ENCODE measurements at places on chromosomes 1 and 21.

DNA sequence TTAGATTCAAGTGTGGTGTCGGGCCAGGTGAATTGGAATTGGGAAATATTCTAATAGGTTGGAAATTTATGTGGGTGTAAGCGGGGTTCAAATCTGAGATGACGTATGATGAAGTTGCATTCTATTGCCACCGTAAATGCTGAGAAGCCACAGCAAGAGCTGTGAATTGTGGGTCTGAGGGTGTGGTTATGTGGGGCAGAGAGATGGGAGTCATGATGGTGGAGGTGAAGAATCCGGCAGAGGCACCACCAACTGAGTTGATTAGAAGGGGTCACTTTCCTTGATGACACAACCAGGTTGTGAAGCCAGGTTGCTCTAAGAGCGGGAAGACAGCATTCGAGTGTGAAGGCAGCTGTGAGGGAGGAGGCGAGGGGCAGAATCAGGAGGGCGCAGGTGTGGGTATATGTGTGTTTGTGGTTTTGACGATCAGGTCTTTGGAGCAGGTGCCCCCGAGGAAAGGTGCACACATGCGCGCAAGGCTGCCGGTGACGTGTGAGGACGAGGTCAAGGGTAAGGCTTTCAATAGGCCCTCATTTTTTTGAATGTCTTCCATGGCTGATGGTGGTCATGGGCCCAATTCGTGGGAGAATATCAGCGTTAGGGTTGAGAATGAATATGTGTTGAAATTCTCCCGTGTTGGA, 18.7 kb downstream of the LRRC3 start:
- no peak for DNase-seq

- no peak for DNase-seq
These were observed 11.4 kb downstream of the PRPF3 start for GRCh38 chr1:150332651-150333290.

GRCh38 chr21:40386294-40386911, 460.6 kb downstream of the DSCAM start:
- DNase-seq: peak; percentile 0

DNA sequence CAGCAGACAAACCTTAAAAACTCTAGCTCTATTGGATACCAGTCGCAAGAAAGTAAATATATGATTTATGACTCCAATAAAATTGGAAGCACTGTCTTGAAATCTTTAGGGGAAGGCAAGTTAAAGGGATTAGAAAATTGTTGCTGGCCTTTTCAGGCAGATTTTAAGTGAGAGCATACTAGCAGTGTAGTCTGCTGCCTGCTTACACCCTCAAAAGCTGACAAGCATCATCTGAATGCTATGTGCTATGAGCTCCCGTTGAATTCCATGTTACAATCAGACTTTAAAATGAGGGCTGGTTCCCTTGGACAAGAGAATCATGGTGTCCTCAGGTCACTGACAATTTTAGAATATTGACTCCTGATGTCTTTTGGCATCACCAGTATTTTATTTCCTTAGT, 271.1 kb upstream of the C1orf105 start:
- DNase-seq: no peak

DNA sequence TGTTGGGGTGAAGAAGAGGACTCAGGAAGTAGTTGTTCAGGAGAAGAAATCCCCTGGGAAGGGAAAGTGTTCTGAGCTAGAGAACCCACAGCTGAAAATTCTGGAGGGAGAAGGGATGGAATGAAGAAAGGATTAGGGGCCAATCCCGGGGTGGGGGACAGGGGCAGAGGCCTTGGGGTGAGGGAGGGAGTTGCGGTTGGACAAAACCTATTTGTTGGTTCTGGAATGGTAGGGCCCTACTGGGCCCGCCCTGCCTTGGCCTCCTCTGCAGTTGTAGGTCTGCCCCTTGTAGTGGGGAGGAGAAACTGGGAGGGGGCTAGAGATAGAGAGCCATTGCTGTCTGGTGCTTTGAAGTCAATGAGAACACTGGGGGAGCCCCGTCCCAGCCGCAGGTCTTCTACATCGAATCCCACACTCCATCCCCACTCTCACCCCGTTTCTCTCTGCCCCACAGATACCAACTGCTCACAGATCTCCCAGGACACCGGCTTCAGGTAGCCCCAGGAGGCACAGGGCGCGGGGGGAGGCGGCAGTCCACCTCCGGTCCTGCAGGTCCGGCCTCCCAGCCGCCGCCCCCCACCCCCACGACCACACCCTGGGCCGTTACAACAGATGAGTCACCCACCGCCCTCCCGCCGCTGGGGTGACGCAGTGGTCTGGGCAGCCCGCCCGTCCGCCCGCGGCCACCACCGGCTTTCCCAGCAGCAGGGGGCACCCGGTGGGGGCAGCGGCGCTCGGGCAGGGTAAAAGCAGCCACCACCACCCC, 1.1 kb downstream of the TAGLN2 start:
- peak; percentile 68 for DNase-seq

- DNase-seq: no peak
These were observed 525.2 kb upstream of the PBX1 start for GRCh38 chr1:164033782-164034181.

GRCh38 chr1:37425221-37425620, 49.2 kb upstream of the ZC3H12A start:
- DNase-seq: no peak

DNA sequence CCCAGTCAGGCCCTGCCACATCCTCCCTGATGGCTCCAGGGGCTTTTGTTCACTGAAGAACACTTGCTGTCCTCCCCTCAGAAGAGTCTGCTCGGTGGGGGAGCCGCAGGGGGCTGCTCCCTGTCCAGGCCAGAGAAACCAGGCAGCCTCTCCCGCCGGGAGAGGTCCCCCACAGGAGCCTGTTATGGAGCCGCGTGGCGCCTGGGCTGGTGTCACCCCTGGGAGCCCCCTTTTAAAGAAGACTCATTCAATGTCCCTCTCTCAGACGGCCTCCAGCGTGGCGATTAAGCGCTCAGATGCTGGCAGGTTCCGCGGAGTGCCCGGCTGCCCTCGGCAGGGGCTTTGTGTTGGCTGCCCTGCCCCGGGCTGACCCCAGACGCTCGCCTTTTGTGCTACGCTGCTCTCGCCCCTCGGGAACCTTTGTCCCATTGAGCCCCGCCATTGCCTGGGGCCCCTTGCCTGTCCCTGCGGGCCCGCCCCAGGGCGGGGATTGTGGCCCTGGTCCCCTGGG, 43.1 kb downstream of the SKI start:
- no peak for DNase-seq

DNA sequence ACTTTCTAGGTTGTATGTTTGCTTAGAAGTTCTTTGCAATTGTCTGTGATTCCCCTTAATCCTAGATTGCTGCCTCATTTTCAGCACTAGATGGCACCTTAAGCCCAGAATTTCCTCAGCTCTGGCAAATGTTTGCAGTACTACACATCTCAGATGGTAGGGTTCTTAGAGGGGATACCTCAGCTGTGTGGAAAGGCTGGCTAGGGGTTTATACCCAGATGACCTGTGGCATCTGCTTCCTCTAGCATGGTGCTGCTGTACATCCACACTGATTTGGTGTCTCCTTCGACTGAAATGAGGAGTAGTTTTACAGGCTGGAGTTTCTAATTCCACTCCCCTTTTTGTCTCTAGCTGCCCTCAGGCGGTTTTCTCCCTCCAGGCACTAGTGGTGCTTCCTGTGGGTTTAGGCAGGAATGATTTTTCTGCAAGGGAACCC, 23.5 kb downstream of the ASB17 start:
- no peak for DNase-seq

GRCh38 chr1:247421074-247421473, 5.1 kb downstream of the NLRP3 start:
- no peak for DNase-seq

DNA sequence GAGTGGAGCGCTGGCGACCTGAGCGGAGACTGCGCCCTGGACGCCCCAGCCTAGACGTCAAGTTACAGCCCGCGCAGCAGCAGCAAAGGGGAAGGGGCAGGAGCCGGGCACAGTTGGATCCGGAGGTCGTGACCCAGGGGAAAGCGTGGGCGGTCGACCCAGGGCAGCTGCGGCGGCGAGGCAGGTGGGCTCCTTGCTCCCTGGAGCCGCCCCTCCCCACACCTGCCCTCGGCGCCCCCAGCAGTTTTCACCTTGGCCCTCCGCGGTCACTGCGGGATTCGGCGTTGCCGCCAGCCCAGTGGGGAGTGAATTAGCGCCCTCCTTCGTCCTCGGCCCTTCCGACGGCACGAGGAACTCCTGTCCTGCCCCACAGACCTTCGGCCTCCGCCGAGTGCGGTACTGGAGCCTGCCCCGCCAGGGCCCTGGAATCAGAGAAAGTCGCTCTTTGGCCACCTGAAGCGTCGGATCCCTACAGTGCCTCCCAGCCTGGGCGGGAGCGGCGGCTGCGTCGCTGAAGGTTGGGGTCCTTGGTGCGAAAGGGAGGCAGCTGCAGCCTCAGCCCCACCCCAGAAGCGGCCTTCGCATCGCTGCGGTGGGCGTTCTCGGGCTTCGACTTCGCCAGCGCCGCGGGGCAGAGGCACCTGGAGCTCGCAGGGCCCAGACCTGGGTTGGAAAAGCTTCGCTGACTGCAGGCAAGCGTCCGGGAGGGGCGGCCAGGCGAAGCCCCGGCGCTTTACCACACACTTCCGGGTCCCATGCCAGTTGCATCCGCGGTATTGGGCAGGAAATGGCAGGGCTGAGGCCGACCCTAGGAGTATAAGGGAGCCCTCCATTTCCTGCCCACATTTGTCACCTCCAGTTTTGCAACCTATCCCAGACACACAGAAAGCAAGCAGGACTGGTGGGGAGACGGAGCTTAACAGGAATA, 4.2 kb downstream of the TFAP2E start:
- peak; percentile 43 for DNase-seq

DNA sequence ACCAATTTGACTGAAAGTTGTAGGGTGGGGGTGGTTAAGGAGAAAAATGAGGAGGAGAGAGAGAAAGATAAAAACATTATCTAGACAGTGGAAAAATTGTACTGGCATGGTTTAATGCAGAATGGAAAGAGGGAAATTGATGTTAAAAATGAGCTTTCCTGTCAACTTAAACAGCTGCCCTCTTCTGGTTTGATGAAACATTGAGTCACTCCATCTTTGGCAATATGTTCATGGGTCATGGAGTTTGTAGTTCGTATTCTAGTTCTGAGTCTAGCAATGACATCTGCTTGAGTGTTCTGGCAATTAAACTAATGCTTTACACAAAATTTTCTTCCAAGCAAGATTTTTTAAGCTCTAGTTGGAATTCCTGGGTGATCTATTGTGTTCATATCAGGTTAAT, 9.6 kb downstream of the ZNF648 start:
- no peak for DNase-seq

DNA sequence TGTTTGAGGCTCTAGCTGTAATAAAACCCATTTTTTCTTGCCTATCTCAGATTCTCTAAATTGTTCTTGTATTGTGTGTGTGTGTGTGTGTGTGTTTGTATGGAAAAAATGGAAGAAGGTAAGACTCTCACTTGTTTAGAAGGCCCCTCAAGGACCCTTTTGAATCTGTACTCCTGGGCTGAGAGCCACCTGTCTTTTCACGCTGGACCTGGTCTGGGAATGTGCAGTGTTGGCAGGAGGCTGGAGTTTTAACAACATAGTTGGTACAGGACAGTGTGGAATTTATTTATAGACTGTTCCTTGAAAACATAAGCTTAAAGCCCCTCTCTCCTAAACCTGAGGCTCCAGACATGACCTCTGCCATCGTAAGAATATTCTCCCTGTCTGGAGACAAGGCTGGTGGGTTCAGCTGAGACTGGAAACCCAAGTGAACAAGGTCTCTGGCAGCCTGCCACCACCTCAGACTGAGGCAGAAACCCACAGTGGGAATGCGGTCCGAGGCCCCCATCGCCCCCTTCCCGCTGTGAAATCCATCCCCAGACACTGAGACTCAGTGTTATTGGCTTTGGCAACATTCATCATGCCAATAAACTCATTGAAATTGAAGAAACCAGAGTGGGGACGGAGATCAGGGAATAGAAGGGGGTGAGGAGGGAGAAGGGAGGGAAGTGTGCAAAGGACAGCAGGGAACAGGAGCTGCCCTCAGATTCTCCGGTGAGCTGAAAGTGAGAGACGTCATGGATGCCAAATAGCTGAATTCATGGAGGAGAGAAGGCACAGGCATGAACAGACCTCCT, 24.6 kb upstream of the PLXNA2 start:
- no peak for DNase-seq

DNA sequence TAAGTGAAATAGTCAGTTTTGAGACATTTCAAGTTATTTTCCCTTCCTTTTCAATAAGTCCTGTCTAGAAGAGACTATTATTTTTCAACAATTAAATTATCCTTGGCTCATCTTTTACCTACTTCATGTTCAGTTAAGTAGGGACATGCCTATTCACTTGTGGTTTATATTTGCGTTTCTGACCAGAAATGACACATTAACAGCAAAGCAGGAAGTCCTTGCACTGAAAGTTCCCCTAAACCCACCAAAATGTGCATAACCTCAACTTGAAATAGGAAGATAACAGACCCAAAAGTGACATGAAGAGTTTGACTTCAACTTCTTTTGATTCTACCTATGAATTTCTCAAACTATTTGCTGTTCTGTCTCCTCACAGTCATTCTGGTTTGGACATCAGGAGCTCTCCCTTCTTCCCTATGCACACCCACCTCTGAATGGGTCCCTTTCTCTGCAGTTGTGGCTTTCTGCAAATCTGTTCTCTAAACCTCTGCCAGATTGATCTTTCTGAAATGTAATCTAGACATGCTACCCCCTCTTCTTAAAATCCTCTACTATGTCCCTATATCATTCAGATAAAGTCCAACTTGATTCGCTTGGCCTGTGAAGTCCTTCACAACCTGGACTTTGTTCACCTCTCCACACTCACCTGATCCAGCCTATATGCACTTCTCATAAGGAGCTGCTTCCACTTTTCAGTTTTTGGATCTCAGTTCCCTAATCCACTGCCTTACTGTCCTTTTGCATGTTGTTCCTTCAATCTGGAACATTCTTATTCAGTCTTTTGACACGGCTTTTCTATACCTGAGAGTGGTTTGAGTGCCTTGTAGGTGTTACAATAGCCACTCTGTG, 661.5 kb upstream of the ADGRL4 start:
- DNase-seq: no peak

DNA sequence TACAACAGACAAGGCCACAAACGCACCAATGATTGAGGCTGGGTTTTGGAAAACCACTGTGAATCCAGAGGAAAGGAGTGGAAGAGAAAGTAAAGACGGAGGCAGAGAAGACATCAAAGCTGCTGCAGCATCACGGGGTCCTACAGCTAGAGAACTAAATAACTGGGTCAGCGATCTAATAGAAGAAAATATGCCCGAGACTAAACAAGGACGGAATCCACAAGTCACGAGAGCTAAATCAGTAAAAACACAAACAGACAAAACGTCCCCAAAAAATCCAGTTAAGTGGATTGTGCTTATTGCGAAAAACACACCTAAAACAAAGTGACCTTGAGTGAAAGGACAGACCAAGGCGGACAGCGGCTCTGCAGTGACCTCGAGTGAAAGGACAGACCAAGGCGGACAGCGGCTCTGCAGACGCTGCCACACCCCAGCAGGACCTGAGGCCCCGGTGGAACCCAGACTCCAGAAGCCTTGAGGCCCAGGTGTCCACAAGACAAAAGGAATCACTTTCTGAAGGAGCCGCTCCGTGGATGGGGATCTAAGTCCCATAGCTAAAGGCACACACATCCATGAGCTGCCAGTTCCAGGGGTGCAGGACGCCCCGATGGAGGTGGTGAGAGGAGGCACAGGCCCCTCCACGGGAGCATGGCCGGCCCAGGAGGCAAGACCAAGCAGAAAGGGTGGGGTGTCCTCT, 6.0 kb downstream of the FTCD start:
- DNase-seq: no peak
